ENCODE measurements at places on chromosomes 1 and 21.

DNA sequence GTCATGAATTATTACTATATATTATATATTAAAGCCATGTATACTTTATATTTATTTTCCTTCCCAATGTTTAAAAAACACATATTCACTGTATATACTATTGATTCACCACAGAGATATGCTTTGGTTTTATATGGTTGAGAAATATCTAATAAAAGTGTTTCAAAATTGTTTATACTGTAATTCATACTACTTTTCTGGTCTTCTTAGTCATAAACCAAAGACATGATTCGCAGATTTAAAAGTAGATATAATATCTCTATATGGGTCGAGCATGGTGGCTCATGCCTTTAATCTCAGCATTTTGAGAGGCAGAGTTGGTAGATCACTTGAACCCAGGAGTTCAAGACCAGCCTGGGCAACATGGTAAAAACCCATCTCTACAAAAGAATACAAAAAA, 738.4 kb downstream of the USP25 start:
- DNase-seq = peak; percentile 27

DNA sequence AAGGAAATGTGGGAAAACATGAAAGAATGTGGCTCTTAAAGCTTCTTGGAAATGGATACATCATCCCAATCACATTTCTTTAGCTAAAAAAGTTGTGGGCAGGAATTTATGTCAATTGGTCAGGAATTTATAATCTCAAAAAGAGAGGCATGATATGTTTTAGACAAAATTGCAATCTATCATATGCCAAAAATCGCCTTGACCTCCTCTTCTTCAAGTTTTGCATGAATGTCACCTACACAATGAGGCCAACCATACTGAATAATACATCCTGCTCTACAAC, 42.4 kb downstream of the ATP6V1G3 start:
- no peak for DNase-seq

DNA sequence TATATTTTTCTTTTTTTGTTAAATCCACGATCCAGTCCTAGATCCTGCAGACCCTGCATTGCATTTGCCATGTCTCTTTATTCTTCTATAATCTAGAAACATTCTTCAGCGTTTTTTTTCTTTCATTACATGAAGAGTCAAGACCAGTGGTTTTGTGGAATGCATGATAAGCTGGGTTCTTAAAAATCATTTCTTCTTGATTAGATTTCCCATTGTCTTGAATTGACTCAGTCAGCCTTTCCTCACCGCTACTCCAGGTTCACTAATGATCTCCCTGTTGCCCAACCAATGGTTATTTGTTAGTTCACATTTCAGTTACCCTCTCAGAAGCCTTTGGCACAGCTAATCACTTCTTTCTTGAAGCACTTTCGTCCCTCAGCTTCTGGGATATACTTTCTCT, 25.2 kb downstream of the CHD1L start:
- no peak for DNase-seq

DNA sequence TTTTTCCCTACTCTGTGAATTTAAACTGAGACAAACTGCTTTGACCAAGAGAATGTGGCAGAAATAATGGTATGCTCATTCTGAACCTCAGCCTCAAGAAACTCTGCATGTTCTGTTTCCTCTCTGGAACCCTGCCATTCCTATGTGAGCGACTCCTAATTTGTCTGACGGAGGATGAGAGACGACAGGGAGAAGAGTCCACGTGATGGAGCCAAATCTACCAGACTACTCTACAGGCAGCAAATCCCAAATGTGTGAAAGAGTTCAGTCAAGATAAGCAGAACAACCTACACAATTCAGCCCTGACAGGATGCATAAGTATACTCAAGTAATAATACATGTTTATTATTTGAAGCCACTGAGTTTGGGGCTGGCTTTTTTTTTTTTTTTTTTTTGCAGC, 153.5 kb downstream of the DPYD start:
- no peak for DNase-seq

- DNase-seq = peak; percentile 51
These were observed 2.6 kb downstream of the ARPC5 start for GRCh38 chr1:183632964-183633363.

DNA sequence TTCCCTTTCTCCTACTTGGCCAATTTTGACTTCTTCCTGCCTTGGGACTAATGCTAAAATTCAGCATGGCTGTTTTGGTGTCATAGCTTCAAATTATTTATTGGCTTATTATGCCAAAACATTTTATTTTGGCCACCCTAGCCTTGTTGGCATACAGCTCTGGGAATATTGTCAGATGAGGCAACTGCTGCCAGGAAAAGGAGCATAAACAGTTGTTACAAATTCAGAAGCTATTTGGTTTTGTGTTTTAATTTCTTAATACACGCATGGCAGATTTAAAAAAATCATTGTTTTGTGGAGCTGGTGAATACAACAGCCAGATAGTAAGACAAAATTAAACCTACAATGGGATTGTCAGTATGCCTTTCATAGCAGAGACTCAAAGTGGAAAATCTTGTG, 66.8 kb upstream of the BCL10 start:
- DNase-seq = no peak

DNA sequence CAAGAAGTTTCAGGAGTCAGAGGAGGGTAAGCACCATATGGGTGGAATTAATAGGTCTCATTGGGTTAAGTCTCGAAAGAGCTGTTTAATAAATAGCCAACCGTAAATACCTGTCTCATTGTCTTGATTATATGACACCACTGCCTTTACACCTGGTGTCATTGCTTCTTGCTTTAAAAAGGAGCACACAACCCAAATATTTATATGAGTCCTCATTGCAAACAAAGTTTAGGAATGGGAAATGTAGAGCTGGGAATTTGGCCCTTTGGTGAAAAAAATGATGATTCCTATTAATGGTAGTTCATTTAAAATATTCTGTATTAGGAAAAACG, 2.1 kb downstream of the BACH1 start:
- DNase-seq = no peak

- no peak for DNase-seq
These were observed 108.0 kb downstream of the PGBD5 start for GRCh38 chr1:230317823-230318819.

- no peak for DNase-seq
These were observed 536 bp downstream of the HSF2BP start for GRCh38 chr21:43658769-43659135.

- DNase-seq = no peak
These were observed 283.8 kb downstream of the USP25 start for GRCh38 chr21:16013570-16013969.

GRCh38 chr1:965526-966134, 652 bp upstream of the PLEKHN1 start:
- DNase-seq = no peak

- DNase-seq = peak; percentile 71
These were observed 5.5 kb upstream of the FOXD2 start for GRCh38 chr1:47432071-47433036.

- no peak for DNase-seq
These were observed 115.1 kb upstream of the CHODL start for GRCh38 chr21:18129526-18129925.

DNA sequence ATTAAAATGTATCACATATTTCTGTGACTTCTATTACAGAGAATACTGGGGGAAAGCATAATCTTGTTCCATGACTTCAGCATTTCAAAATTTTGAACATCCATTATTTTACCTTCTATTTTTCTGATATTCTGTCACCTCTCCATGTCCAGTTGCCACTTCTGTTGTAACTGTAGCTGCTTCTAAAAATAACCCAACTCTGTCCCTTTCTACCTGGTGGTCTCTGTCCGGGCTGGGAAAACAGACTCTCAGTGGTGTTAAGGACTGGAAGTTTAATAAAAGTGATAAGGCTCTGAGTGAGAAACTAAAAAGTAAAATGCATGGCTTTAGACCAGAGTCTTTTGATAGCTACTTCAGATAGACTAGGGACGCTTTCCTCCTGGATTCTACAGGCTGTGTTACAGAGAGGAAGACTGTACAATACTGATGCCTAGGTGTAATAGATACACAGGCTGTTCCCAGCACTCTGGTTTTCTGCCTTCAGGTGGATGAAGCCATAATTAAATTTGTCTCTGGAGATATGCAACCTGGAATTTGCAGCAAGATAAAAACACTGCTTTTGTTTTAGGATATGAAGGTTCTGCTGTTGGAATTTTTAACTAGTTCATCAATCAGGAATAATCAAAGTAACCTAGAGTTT, 42.1 kb upstream of the SEC16B start:
- DNase-seq = no peak

DNA sequence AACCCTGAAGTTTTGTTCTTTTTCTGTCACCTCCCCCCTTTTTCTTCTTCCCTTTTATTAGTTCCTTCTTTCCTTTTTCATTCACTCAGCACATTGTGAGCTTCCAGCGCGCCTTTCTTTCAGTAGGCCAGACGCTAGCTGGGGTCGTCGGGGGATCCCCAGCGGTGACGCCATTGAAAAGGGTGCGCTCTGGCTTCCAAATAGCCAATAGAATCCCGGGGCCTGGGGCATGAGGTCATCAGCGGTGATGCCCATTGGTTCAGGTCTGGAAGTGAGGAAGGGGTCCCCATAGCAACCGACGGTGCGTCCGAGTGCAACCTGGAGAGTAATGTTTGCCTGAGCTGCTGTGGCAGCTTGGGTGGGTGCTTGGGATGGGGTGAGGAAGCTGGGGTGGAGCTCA, 6.9 kb upstream of the EFNA3 start:
- DNase-seq = no peak

GRCh38 chr1:113946678-113947387, 17.7 kb downstream of the HIPK1 start:
- peak; percentile 25 for DNase-seq

GRCh38 chr1:3543076-3544039, 68.0 kb downstream of the MEGF6 start:
- peak; percentile 92 for DNase-seq

- peak; percentile 23 for DNase-seq
These were observed 273.8 kb downstream of the KCNJ6 start for GRCh38 chr21:37642493-37642892.

DNA sequence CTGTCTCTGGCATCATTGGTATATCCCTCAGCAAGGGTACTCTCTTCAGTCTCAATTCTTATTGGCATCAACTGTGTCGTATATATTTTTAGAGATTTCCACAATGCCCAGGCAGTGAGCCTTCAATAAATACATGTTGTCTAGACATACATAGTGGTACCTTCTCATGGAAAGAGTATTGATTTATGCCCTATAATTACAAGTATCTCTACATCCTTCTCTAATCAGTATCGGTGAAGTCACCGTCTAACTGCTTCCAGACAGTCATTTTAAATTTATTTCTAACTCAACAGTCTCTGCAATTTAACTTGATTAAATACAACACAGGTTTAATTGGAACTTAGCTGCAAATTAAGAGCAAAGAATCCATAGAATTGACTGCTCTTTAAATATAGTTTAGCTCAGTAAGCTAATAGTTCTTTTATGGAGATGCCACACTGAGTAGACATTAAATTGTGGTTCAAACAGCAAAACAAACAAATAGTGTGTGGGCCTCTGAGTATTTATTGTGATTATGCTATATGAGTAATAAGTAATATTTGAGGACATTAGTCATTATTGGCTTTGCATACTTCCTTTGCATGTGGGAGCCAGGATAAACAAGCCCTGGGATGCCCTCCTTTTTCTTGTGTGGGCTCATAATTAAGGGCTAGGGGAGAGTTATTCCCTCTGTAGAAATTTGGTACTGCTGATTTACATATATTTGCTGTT, 126.9 kb upstream of the DUSP10 start:
- DNase-seq = peak; percentile 93

GRCh38 chr1:229753764-229754551, 127.9 kb downstream of the URB2 start:
- DNase-seq = no peak

DNA sequence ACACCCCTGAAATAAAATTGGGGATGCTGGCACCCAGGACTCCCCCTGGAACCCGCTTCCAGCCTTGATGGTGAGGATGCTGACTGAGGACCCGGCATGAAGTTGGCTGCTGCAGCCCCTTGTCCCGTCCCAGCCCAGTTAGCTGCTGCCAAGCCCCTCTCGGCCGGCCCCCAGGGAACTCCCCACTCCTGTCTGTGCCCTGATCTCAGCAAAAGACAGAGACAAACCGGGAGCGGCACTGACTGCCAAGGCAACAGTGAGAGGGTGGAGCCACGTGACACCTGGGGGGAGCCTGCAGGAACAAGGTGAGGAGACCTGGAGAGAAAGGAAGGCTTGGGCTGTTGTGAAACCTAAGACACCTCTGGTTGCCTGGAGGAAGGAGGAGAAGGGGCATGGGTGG, 24.7 kb downstream of the CASZ1 start:
- DNase-seq = no peak

DNA sequence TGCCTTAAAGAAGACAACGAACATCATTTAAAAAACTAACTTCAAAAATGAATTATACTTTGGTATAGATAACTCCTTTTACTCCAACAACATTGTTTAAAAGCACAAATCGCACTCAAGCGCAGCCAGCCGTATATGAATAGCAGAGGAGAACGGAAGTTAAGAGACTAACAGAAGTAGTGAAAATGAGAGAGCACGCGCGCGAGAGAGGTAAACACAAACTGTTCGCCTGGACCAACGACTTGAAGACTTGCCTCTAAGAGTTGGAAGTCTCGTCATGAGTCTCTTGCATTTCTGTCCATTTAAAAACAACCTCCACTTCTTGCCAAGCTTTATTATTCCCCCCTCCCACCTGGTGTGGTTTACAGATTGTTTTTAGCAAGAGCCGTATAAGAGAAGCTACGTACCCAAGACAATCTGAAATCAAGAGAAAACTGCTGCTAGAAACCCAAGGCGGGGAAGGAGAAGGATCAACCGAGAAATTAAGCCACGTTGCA, 479 bp downstream of the SELENOF start:
- DNase-seq = peak; percentile 69

DNA sequence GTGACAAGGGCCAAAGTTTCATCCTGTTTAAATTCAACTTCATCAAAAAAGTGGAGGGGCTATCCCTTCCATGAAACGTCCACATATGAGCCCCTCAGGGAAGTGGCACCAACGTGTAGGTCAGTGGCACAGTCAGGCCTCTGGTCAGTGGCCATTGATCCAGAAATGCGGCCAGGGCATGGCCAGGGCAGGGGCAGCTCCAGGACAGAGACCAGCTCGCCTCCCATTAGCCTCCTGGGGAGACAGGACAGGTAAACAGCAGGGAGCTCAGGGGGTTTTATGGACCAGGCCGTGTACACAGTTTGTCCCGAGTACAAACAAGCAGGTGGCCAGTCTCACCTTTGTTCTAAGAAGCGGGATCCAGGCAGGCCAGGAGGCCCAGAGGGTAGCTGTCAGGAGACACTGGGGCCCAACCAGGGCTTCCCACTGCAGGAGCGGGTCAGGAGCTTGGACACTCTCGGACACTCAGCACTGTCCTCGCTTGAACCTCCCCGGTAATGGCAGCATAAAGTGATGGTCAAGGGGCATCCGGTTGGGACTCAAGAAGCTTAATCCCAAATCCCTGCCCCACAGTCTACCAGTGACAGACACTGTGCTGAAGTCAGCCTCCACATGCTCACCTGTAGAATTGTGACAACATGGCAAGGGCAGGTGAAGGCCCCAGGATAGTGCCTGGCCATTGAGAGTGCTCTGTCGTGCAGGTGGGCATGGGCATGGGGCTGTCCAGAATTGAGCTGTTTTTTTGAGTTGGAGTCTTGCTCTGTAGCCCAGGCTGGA, 144.1 kb upstream of the ERRFI1 start:
- DNase-seq = no peak

All from ELR (cell line).